NCI-H1436 (cell line): ENCODE measurements at places on chromosomes 5 and 9.
A peak's percentile ranks its signal among the peaks of the same experiment; 100 is the strongest.

- DNase-seq = no peak
These were observed 10.0 kb downstream of the MAP1B start for GRCh38 chr5:72117307-72117706.

DNA sequence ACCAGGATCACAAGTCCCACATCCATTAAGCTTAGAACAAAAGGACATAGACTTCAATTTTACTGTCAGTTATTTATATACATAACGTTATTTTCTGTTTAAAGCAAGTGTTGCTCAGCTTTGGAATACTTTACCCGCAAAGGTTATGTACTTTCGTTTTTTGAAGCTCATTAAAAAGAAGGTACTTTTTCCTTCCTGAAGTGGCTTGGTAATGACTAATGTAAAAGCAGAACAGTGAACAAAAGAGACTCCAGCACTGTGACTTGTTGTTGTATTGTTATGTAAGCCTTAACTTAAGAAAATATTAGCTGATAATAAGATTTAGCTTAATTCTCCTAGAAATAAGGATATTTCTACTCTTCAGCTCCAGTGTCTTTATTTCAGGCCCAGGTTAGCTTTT is 97.3 kb upstream of the SLCO6A1 start:
- DNase-seq = no peak

- no peak for DNase-seq
These were observed 38.4 kb downstream of the NACC2 start for GRCh38 chr9:136056546-136057235.

DNA sequence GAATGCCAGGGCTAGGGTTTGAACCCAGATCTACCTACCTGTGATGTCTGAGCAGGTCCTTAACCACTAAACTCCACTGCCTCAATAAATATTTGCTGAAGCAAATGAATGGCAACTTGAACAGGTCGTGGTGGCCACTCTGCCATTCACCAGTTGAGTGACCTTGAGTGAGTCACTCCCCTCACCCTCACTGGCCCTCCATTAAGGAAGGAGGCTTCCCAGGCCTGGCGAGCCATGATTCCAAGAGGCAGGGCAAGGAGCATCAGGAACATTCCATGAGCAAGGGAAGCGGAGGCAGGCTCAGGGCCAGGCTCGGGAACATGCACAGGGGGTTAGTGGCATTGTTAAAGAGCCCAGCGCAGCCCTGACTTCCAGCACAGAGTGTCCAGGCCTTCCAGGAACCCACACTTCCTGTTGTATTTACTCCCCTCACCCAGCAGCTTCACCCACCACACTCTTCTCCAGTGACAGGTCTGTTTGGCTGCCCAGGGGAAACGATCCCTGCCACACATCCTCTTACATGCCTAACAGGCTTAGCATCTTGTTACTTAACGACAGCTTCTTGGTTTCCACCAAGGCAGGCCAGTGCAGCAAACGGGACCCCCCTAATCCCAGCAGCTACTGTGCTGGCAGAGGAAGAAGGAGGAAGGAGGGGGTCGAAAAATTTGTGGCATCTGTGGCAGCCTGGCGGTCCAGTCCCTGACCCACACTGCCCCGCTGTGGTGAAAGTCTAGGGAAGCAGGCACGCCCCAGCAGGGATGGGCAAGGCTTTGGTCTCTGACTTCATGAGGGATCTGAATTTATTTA is 43.7 kb upstream of the TTC1 start:
- peak; percentile 37 for DNase-seq

- no peak for DNase-seq
These were observed 39.7 kb downstream of the NDUFS6 start for GRCh38 chr5:1840741-1841521.

- no peak for DNase-seq
These were observed 262.1 kb upstream of the KLF4 start for GRCh38 chr9:107751567-107752210.

GRCh38 chr9:89749500-89750116 is 144.8 kb downstream of the GADD45G start:
- DNase-seq = no peak

DNA sequence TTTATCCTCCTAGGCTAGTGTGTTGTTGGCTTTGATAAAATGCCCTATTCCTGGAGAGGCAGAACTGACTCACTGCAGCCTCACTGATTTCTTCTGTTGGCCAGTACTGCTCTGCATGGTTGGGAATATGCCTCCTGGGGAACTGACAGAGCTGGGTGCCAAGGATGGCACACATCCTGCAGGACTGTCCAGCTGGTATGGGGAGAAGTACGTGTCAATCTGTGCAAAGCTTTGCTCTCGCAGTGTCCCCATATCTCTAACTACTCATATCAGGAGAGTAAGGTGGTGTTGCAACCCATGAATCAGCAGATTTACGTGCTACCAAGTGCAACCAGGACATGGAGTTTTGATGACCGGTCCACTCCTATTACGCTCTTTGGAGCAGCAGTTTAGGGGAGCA is 74.7 kb downstream of the TEK start:
- DNase-seq = no peak

GRCh38 chr9:70049236-70049635 is 5.6 kb downstream of the MAMDC2 start:
- no peak for DNase-seq

- no peak for DNase-seq
These were observed 514.7 kb upstream of the GRIN3A start for GRCh38 chr9:102253099-102253498.

- DNase-seq = peak; percentile 82
These were observed 132.7 kb downstream of the PAPPA start for GRCh38 chr9:116286297-116286696.

GRCh38 chr9:96425500-96426169 is 7.5 kb upstream of the ZNF367 start:
- no peak for DNase-seq

DNA sequence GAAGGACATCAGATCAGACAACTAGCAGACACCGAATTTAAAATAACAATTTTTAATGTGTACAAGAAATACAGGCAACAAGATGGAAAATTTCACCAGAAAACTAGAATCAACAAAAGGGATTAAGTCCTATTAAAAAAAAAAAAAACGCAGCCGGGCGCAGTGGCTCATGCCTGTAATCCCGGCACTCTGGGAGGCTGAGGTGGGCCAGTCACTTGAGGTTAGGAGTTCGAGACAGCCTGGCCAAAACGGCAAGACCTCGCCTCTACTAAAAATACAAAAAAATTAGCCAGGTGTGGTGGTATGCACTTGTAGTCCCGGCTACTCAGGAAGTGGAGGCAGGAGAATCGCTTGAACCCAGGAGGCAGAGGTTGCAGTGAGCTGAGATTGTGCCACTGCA is 64.3 kb upstream of the UBAC1 start:
- no peak for DNase-seq

DNA sequence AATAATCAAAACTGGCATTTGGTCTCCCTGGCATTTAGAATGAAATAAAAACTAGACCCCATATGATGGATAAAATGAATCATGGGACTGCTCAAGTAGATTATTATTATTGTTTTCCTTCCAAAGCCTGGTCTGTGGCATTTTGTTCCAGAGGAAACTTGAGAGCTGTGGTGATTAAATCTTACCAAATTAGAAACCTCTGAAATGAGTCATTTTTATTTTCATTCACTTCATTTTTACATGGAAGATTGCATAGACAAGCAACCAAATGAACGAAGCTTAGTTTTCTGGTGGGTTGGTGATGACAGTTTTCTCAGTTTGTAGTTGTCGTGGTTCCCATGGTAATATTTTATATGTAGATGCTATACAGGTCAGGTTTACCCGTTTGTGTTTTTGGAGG is 23.4 kb downstream of the PAM start:
- DNase-seq = no peak

DNA sequence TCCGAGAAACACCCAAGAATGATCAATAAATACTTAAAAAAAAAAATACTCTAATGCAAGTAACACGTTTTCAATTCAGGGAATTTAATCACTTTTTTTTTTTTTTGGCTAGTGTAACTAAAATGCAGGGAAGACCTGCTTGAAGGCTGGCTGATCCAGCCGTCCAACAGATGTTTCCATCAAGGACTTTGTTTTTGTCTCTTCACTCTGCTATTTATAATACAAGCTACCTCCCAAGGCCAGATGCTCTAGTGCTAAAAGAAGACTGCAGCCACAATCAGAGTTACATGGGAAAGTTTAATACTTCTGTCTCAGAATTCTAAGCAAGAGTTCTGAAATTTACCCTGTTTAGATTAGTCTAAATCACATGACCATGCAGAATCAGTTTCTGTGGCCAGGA is 14.5 kb downstream of the TBCA start:
- DNase-seq = no peak

GRCh38 chr5:72494623-72495124 is 12.5 kb downstream of the ZNF366 start:
- DNase-seq = no peak

- DNase-seq = no peak
These were observed 1.3 kb downstream of the HAVCR2 start for GRCh38 chr5:157107508-157107907.

DNA sequence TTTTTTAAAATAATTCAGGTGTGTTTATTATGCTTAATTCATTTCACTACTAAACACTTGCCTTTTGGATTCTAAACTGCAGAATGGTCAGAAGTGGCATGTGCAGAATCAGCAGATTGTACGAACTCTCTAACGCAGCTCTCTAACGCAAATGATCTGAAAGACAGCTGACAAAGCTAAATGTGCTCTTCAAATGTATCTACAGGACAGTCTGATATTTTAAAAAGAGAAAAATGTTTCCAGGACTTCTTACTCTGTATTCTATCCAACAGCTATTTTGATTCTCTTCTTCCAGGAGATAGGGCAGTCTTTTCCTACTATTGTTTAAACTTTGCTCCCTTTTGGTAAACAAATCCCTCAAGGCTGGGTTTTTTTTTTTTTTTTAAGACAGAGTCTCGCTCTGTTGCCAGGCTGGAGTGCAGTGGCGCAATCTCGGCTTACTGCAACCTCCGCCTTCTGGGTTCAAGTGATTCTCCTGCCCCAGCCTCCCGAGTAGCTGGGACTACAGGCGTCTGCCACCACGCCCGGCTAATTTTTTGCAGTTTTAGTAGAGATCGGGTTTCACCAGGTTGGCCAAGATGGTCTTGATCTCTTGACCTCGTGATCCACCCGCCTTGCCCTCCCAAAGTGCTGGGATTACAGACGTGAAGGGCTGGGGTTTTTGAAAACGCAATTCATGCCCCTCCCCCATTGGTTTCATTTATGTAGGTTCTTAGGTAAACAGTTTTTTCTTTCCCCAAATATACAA is 1.2 kb downstream of the NMRK1 start:
- no peak for DNase-seq

DNA sequence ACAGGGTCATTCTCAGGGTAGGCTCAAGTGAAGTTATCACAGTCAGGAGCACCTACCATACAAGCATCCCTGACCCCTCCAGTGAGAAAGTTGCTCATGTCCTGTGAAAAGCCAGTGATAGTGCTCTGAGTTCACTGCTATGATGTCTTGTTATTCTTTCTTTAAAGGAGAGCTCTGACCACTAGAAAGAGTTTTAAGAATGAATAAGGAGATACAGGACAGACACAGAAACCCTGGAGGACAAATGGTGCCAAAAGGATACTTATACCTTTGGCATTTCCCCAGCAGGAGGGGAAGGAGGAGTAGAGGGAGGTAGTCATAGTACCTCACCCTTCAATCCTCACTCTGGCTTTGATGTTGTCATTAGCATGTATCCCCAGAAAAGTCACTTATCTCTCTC is 84.0 kb upstream of the AGXT2 start:
- no peak for DNase-seq

- DNase-seq = no peak
These were observed at the start of gene PCDHGA6 for GRCh38 chr5:141373673-141374317. PCDHGA6 (plus strand) TSS chr5:141373891; CDS start chr5:141374084, 193 bp downstream.

- no peak for DNase-seq
These were observed 1548.6 kb downstream of the EFNA5 start for GRCh38 chr5:106121972-106122605.

- no peak for DNase-seq
These were observed 20.0 kb downstream of the NTNG2 start for GRCh38 chr9:132181796-132182313.

- DNase-seq = peak; percentile 39
These were observed 87.8 kb upstream of the APC start for GRCh38 chr5:112649882-112650281.

GRCh38 chr9:69020301-69021145 is 6.6 kb upstream of the PRKACG start:
- no peak for DNase-seq

GRCh38 chr5:172065431-172066065 is 59.1 kb upstream of the FBXW11 start:
- DNase-seq = no peak

GRCh38 chr9:115035841-115036612 is 81.9 kb downstream of the TNC start:
- DNase-seq = no peak

GRCh38 chr5:40502736-40503135 is 177.0 kb upstream of the PTGER4 start:
- DNase-seq = no peak

DNA sequence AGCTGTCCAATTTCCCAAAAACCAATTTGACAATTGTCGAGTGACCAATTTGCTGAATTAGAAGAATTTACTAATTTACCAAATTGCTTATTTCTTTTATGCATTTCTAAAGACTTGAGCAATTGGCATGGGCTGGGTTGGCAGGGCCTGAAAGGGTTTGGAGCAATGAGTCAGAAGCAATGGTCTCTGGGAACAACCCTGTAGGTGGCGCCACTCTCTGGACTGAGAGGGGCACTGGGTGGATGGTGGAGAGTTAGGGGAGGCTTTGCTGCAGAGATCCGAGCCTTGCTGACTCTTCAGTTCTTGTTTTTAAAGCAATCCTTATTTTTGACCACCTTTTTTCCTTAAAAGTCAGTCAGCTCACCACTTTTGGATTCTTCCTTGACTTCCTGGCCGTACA is 71.5 kb upstream of the RPS23 start:
- DNase-seq = no peak

DNA sequence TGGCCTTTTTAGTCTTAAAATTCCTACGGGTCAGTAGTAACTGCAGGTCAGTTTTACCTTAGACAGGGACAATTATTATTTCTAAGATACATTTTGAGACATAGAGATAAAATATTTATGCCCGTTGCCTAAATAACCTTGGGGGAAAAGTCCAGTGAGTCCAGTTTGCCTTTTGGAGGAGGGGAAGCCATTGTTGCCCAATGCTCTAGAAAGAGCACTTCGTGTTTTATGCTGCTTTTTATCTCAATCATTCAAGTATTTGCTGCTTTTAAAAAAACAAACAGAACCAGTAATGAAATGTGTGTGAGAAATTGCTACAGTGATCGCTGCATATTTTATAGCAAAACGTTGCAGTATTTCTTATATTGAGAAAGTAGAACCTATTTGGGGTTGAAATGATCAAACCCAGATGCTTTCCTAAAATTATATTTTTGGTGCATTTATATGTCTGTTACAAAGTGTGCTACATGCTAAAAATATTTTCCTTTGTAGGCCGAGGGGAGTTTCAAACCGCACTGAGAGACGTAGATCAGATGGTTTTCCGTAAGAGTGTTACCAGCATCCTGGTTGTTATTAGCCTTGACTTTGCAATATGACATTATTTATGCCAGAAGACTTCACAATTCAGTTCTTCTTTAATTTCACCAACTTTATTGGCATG is 266.8 kb downstream of the AOPEP start:
- DNase-seq = no peak

- DNase-seq = no peak
These were observed 41.1 kb upstream of the ERCC6L2 start for GRCh38 chr9:95834281-95834907.

GRCh38 chr5:18037718-18038117 is 403.5 kb downstream of the TAF11L14 start:
- DNase-seq = no peak
